ENCODE measurements at places on chromosomes 16 and 17.

DNA sequence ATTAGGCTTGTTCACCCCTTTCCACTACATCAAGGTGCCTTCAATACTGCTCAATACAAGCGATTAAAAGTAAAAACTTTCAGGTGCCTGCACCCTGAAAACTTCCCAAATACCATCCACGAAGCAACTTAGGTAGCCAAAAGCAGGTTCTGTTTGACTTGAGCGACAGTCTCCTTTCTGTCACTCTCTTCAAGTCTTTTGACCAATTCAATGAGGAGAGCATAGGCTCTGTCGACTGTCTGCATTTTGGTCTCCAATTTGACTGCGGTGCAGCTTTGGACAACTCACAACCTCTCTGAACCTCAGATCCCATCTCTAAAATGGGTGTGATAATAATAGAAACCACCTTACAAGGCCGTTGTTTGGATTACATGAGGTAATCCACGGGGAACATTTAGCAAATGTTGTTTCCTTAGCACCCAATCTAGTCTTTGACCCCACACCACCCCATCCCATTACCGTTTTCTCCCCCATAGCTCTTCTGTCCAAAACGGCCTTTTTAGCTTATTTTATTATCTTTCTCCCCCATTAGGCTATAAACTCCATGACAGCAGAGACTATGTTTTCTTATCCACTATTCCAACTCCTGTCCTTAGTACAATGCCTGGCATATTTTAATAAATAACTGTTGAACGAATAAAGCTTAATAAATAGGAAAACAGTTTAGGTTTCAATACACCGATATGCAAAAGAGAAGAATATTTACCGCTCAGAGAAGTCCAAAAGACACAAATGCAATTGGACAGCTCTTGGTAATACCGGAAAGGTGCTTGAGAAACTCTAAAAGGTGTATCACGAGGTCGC lies 999 bp downstream of the MARF1 start:
- no peak for DNase-seq

- peak; percentile 77 for DNase-seq
Observed at GRCh38 chr17:48051706-48052486, 3.7 kb downstream of the NFE2L1 start.

DNA sequence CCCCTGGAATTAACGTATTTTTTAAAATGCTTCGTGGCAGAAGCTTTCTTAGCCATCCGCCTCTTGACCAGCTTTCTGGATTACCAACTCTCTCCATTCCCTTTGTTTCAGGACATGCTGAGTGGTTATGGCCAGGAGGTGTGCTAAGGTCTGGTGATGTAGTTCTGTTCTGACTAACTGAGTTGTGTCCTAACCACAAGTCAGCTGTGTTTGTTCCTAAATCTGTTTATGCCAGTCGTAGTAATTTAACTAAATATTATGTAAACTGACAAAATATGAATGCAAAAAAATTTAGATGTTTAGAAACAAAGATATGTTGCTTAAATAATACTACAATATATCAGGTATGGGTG lies 61.6 kb downstream of the MRTFB start:
- no peak for DNase-seq

GRCh38 chr16:27726621-27727261 lies 176.8 kb downstream of the KATNIP start:
- no peak for DNase-seq

GRCh38 chr16:67432506-67432890 lies 1.6 kb downstream of the HSD11B2 start:
- no peak for DNase-seq

Data from urinary bladder (tissue), 4 donors.